CD4-positive, alpha-beta T cell treated with Interleukin-12 subunit alpha and Interleukin-12 subunit beta, for 1 hour (primary cell): ENCODE measurements at places on chromosomes 6 and 20.

DNA sequence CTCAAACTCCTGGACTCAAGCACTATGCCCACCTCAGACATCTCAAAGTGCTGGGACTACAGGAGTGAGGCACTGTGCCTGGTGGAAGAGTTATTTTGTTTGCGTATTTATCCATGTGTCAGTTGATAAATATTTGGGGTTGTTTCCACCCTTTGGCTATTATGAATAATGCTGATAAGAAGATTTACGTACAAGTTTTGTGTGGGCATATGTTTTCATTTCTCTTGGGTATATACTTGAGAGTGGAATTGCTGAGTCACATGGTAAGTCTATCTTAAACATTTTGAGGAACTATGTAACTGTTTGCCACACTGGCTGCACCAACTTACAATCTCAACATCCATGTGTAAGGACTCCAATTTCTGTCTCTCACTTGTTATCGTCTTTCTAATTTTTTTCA lies 200.3 kb downstream of the RNGTT start:
- no peak for DNase-seq

- no peak for DNase-seq
Observed at GRCh38 chr6:54846857-54847674, 495 bp downstream of the FAM83B start.

- DNase-seq, result no peak
Observed at GRCh38 chr6:17042422-17043147, 59.3 kb upstream of the STMND1 start.

DNA sequence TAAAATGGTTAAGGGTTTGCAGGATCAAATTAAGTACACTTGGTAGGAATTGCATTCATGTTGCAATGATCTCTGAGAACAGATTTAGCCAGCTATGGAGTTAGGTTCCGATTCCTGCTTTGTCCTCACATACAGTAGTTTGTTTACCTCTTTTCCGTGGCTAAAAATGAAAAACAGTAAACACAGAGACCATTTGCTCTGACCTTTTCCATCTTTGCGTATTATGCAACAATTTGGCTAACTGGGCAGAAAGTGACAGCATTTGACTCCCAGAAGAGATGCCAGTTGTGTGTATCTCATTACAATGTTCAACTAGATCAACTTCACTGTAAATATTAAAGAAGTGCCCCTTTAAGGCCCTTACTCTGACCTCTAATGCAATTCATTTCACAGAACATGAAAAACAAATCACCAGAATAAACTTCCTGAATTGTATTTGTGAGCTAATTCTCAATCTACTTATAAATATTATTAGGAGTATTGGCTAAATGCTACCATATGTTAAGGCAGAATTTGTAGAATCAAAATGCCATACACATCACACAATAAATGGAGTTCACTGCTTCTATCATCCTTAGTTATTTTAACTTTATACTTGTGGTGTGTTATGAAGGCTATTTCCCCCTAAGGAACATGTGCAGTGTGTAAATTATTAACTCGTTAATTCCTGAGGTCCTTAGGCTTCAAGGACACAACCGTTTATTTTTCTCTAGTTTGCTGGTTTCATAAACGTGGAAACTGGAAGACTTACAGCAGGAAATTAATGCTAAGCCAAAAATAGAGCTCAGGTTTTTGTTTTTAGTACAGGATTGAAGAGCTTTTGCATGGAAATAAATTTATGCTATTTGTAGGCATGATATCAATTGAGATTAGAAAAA lies 380.7 kb upstream of the CITED2 start:
- no peak for DNase-seq

GRCh38 chr6:7390226-7390878 lies 744 bp downstream of the RIOK1 start:
- DNase-seq, result peak; percentile 66

GRCh38 chr20:33851842-33852466 lies 40.8 kb downstream of the CHMP4B start:
- no peak for DNase-seq

GRCh38 chr6:1789092-1789491 lies 179.4 kb downstream of the FOXC1 start:
- no peak for DNase-seq

DNA sequence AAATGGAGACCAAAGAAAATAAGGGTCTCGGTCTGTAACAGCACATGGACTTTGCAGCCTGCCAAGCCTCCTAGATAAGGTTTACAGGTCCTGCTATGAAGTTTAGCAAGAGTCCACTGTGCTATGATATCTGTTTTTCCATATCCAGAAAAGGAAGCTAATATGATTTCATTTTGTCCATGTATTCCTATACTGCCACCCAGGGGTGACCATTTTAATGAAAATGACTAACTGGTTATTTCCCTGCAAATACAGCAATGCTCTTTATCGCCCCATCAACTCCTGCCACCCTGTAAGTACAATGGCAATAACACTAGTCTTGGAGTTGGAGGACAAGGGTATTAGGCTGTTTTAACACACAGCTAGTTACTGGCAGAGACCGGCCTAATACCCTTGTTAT lies 115.2 kb upstream of the GLP1R start:
- DNase-seq, result peak; percentile 23

DNA sequence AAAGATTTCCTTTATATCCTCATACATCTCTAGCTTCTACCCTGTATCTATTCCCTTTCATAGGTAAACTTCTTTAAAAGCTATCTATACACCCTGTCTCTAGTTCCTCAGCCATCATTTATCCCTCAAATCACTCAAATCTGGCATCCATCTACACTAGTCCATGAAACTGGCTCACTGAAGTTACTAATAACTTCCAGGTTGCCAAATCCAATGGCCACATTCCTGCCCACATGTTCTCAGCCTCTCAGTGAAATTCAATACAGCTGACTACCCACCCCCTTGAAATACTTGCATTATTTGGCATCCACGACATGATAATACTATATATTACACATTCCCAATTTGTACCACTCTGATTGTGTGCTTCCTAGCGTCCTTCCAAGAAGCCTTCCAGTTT lies 8.7 kb downstream of the REPS1 start:
- DNase-seq, result no peak

- no peak for DNase-seq
Observed at GRCh38 chr6:12849809-12850198, 133.2 kb downstream of the PHACTR1 start.

GRCh38 chr6:158009114-158009891 lies 27.6 kb downstream of the SYNJ2 start:
- peak; percentile 29 for DNase-seq

DNA sequence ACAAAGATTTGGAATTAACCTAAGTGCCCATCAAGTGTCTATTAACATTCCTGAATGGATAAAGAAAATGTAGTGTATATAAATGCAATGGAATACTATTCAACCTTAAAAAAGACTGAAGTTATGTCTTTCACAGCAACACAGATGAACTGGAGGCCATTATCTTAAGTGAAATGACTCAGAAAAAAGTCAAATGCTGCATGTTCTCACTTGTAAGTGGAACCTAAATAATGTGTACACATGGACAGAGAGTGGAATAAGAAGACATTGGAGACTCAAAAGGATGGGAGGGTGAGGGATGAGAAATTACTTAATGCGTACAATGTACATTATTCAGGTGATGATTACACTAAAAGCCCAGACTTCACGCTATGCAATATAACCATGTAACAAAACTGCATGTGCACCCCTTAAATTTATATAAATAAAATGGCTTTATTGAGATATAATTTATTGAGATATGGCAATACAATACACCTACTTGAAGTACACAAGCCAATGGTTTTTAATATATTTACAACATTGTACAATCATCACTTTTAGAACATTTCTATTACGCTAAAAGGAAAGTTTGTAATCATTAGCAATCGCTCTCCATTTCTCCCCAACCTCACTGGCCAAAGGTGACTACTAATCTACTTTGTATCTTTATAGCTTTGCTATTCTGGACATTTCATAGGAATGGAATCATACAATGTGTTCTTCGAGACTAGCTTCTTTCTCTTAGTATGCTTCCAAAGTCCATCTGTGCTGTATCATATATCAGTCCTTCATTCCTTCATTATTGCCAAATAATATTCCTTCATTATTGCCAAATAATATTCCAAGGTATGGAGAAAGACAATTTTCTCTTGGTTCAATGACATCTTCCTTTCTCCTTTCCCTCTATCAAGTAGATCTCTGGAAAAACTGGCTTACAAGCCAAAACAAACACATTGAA lies 5.8 kb downstream of the STX7 start:
- DNase-seq, result no peak

DNA sequence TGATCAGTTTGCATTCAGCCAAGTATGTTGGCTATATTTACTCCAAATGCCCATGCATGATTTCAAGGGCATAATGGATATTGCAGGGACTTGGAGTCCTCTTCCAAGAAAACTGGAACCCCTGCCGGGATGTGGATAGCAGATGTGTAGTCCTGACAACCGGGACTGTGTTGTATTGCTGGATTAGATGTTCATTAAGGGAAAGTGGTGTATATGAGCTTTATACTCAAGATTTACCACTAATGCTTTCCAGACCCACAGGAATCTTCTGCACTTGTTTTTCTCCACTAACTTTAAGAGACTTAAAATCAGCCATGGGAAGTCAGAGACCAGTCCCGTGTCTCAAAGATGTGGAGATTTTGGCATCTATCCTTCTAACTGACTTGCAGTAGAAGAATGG lies 770.9 kb downstream of the HDGFL1 start:
- no peak for DNase-seq

GRCh38 chr6:43427406-43428111 lies at the start of gene ABCC10:
Gene ABCC10, plus strand, starts transcription at chr6:43427541. Its CDS starts 438 bp downstream, at chr6:43427979.
- peak; percentile 95 for DNase-seq

DNA sequence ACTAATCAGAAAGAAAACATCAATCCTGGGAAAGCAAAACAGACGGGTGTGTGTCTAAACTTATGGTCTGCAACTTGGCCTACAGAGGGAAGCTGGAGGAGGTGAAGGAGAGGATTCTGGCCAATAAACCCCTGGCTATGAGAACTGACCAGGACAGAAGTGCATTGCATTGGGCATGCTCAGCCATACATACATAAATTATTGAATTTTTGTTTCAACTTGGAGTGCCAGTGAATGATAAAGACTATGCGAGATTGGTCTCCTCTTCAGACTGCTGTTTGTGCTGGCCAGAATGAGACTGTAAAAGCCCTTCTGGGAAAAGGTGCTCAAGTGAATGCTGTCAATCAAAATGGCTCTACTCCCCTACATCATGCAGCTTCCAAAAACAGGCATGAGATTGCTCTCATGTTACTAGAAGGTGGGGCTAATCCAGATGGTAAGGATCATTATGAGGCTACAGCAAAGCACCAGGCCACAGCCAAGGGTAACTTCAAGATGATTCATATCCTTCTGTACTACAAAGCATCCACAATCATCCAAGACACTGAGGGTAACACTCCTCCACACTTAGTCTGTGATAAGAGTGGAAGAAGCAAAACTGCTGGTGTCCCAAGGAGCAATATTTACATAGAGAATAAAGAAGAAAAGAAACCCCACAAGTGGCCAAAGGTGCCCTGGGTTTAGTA lies 17.4 kb downstream of the ADNP start:
- DNase-seq, result no peak

DNA sequence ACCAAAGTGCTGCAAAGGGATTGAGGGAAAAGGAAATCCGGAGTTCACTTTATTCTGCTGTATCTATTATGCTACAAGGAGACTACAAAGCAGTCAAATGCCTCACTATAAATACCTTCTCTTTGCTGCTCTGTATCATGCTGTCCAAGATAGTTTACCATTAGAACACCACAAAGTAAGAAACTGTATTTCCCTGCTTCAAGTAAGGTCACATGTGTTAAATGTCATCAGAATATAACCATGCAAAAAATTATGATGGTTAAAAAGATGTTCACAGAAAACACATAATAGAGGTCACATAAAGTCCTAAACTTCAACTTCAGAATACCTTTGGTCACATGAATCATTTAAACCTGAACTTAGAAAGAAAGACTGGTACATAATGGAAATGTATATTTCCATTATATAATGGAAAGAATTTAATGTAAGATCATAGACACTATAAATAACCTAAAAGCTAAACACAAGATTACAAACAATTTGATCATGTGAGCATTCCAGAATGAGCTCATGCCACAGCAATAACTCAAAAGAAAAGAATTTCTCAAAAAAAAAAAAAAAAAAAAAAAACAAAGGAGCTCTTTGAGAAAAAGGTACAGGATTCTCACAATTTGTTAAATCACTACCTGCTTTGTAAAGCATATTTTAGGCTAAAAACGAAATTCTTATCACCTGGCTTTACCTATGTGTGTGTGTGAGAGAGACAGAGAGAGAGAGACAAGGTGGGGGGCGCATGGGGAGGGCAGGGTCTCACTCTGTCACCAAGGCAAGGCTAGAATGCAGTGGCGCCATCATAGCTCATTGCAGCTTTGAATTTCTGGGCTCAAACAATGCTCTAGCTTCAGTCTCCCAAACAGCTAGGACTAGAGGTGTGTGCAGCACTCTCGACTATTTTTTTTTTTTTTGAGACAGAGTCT lies 58.7 kb downstream of the KIF13A start:
- no peak for DNase-seq

- no peak for DNase-seq
Observed at GRCh38 chr20:49987015-49987867, 4.5 kb downstream of the SNAI1 start.

DNA sequence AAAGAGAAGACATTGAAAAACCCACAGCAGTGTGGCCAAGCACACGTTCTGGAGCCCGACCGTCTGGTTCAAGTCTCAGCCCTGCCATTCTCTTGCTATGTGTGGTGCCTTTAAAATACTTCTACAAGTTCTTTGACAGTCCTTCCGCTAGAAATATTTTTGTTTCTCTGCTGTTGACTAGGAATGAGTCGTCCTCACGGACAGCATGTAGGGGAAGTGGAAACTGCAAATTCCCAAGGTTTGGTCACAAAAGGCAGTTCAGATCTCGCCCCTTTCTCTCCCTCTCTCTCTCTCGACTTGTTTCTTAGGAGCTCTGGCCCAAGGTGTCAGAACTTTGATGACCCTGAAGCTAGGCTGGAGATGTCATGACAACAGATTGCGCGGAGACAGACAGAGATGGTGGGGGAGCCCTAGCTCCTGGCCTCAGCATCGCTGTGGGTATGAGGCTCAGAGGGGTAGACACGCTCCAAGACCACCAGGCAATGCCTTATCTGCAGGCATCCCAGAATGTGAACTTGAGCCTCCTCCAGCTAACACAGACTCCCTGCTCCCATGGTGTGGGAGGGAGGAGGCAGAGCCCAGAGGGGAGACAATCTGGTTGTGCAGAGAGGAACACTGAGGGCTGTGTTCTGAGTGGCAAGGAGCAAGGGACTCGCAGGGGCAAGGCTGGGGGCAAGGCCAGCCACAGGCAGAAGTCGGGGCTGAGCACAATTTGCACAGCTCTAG lies 368.9 kb upstream of the SULF2 start:
- no peak for DNase-seq

GRCh38 chr6:69784595-69785377 lies 12.0 kb downstream of the LMBRD1 start:
- DNase-seq, result no peak
